Tongue (tissue), 3 donors: ENCODE measurements at places on chromosomes 3 and 15. TPM values are rescaled to one million over a fixed set of nuclear protein-coding genes. Genes with fewer than 3 reads are reported as not detected.

DNA sequence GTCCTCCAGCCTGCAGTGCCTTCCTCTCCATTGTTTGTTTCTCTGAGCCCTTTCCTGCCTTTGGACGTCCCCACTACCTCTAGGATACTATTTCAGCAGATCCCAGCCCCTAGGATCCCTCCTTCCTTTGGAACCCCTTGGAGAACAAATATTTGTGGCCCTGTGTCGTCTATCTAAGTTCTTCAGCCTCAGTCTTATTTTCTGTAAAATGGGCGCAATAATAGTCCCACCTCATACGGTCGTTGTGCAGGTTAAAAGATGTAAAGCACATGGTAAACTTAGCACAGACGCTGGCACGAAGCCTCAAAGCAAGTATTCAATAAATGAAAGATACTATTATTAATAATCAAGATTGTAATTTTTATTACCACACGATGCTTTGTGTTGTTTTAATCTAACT, 122.0 kb downstream of the SV2B start:
- no peak for DNase-seq

- no peak for DNase-seq
Observed at GRCh38 chr3:184348057-184348382, 10.6 kb downstream of the FAM131A start.

DNA sequence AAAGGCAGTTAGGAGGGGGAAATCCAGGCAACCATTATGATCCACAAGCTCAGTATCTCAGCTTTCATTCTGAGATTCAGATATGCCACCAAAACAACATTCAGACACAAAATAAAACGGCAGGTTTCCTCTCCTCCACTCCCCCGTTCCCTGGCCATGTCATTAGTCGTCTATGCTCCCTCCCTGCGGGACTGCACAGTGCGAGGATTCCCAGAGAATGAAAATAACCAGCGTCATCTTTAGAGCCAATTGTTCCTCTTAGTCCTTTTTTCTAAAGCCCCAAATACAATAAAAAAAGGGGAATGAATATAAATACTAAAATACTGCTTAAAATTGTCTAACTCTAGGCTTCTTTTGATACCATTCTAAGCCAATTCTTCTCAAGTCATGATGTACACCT, 7.8 kb upstream of the SLCO3A1 start:
- no peak for DNase-seq

DNA sequence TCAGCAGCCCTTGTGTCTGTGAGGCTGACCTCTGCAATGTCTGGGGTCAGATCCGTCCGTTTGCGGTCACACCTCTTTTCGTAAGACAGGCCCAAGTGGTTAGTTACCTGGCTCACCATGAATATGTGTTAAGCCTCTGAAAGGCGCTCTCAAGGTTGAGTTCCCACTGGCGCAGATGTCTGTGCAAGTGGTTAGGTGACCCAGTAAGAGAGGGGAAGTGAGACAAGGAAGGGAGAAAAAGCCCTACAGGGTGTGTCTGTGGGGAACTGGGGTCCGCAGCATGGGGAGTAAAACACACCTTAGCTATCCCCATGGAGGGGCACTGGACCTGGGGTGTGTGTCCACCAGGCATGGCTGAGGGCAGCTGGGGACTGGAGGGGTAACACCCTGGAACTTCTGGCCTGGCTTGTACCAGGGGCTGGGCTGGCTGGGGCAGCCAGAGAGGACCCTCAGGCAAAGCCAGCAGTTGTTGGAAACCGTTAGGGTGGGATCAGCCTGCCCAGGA, 391.6 kb upstream of the PROK2 start:
- no peak for DNase-seq

DNA sequence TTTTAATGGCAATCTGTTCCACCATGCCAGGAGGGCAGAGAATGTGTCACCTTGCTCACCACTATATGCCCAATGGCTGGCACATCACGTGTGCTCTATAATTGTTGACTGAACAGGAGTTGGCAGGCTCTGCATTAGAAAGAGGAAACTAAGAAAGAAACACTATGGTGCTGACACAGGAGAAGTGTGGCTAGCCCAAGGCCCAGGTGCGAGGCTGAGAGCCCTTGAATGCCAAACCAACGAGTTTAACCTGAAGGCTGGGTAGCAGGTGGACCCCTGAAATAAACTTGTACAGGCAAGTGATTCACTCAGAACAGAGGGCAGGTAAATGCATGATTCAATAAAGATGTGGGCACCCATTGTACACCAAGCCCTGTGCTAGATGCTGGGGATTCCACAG, 2.4 kb downstream of the CHCHD4 start:
- DNase-seq = no peak

- no peak for DNase-seq
Observed at GRCh38 chr3:77571971-77572715, 532.2 kb downstream of the ROBO2 start.

DNA sequence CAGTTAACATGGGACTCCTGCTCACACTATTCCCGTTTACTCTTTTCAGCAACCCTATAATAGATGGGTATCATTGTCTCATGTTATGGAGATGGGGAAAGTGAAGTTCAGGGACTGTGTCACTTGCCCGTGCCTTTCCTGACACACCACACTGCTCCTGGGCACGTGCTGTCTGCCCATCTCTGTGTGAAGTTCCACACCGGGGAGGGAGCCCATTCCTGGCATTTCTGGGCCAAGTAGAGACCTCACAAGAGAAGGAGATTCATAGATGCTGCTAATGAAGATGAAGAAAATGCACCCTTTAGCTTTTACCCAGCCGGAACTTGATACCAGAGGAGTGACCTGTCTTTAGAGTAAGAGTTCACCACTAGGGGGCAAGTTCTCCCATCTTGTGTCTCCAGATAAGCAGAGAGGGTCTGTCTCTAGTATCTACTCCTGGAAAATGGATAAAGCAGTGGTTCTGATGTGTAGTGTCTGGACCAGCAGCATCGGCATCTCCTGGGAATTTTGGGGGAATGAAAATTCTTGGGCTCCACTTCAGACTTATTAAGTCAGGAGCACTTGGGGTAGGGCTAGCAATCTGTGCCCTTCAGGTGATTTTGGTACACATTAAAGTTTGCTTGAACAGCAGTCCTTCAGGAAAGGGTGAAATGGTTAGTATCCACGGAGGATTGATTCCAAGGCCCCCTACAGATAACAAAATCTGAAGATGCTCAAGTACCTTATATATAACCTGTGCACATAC, 2.0 kb upstream of the TOPBP1 start:
- DNase-seq = peak; percentile 72

DNA sequence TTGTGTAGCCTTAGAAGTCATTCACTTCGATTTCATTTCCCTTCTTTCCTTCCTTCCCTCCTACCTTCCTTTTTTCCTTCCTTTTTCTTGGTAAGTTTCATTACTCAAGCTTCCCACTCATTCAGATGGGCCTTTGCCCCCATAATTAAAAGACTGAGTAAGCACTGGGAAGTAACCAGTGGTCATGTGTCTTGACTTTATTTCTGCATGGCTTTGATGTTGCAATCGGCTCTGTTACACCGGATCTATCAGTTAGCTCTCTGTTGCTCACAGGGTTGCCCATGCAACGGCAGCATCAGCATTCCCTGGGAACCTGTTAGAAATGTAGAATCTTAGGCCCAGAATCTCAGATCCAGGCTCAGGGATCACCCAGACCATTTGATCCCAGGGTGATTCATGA, 25.6 kb upstream of the LARS2 start:
- DNase-seq = no peak

- peak; percentile 44 for DNase-seq
Observed at GRCh38 chr3:188279502-188280335, 125.8 kb downstream of the LPP start.

DNA sequence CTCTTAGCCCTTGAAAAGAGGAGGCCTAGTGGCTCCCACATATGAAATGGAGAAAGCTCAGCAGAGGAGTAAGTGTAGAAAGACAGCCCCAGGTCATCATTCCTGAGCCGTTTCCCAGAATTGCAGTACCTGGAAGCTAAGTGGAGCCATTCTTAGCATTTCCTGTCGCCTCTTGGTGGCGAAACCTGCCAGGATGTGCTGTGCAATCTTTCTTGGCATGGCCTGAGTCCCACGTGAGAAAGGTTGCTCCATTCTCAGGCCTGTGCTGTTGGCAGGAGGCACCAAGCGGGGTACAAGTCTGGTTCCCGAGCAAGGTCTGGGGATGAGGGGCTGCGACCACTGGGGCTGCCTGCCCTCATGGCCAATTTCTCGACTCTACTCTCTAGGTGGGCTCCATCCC, 207.2 kb upstream of the TPM1 start:
- DNase-seq = no peak

ETV5 gene
- 26.1 TPM for total RNA-seq

EPM2AIP1 gene
- 34.8 TPM for total RNA-seq

TTLL13 gene
- not detected for total RNA-seq

HTR3E gene
- total RNA-seq = not detected
